ENCODE measurements at places on chromosomes 1 and 21.

GRCh38 chr1:64235181-64235580, 31.8 kb downstream of the UBE2U start:
- DNase-seq: no peak

GRCh38 chr1:192749349-192749748, 59.5 kb upstream of the RGS2 start:
- DNase-seq: no peak

DNA sequence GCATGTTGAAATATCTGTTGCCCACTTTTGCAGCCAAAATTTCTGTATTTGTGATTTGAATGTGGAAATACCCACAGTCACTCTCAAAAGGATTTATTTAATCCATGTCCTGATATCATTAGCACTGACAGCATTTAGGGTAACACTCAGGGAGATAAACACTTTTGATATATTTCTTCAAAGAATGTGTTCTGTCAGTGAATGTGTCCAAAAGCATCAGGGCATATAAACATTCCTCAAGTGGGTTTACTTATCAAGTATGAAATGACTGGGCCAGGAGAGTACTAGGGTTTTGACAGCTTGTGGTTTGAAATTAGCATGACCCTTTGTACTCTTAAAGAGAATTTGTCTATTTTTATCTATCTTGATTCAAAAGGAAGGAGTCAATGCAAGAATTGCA, 1302.1 kb upstream of the ADGRL2 start:
- no peak for DNase-seq

- no peak for DNase-seq
Measured at GRCh38 chr1:167762061-167762746, 40.4 kb downstream of the MPZL1 start.

DNA sequence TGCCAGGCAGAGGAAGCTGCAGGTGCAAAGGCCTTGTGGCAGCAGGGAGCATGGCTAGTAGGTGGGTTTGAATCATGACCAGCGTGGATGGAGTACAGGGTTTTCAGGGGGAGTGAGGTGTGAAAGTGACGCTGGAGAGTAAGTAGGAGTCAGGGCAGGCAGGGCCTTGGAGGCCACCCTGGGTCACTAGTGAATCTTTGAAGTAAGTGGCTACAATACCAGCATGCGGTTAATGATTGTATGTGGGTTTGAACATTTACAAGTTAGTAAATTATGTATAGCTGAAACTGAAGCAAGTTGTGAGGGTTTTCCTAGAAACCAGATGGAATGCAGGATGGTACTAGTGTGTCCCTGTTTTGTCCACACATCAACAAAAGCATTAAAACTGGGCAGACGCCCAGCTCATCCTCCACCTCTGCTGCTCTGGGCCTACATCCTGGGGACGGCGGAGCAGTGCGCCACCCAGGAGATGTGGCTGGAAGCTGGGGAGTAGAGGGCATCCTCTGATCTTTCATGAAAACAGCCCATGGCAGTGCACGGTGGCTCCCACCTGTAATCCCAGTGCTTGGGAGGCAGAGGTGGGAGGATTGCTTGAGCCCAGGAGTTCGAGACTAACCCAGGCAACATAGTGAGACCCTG, 41.2 kb upstream of the B3GALNT2 start:
- no peak for DNase-seq

Measured in BE2C (cell line).